ENCODE measurements at places on chromosomes 6 and 20. TPM values are rescaled to one million over a fixed set of nuclear protein-coding genes. Genes with fewer than 3 reads are reported as not detected.

GRCh38 chr20:64006490-64006889, 25.6 kb downstream of the PRPF6 start:
- no peak for DNase-seq

Gene SRMS
- not detected for total RNA-seq

GRCh38 chr6:16244869-16245451, 6.6 kb downstream of the GMPR start:
- DNase-seq = no peak

- peak; percentile 68 for DNase-seq
These were observed 559 bp downstream of the SCRT2 start for GRCh38 chr20:675033-675452.

DNA sequence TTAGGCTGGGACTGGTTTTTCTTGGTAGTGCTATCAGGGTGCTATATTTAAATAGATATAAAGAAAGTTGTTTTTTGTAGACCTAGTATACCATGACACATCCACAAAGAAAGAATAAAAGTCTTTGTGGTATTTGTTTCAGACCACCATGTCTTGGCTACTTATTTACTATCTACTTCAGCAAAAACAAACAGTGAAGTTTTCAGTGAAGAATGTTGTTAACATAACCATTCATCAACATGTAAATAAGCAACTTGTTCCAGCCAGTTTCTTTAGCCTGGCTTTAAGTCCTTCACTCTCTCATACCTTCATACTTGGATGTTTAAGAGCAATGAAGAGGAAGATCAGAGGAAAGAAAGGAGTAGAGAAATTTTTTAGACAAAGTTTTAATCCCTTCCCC, 624.1 kb downstream of the CD109 start:
- no peak for DNase-seq

- DNase-seq = no peak
These were observed 180.4 kb upstream of the DTNBP1 start for GRCh38 chr6:15843226-15843625.

Gene TCF15
- not detected for total RNA-seq

- DNase-seq = no peak
These were observed 206.4 kb upstream of the SUPT3H start for GRCh38 chr6:45584127-45584526.

DNA sequence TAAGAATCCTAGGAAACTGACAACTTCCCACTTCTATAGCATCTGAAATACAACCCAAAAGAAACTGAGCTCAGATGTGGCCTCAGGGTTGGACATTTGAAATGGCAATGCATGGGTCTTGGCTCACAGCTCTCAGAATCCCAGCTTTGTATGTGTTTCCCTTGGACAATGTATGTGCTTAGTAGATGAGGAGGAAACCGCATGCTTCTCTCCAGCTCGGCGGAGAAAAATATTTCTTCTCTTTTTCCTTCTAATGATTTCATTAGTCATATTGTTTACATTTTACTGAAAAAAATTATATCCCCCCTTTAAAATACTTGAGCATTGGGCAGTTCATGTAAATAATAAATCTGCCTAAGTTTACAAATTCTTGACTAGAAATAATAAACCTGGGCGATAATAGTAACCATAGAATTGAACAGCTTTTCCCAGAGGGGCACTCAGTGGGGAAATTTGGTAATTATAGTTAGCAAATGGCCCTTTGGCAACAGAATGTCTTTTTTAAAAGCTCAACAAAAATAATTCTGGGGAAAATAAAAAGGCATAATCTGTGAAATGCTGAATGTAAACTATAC, 55.3 kb downstream of the PFDN4 start:
- no peak for DNase-seq

GRCh38 chr20:44678990-44679611, 27.6 kb upstream of the ADA start:
- DNase-seq = no peak

Gene RIPPLY2
- not detected for total RNA-seq

Gene CYP39A1
- 4.3 TPM for total RNA-seq

GRCh38 chr6:121522771-121523386, 87.4 kb downstream of the GJA1 start:
- peak; percentile 49 for DNase-seq

- no peak for DNase-seq
These were observed 194.2 kb upstream of the ZNF184 start for GRCh38 chr6:27667016-27667656.

GRCh38 chr6:116779573-116780164, 14.2 kb upstream of the FAM162B start:
- DNase-seq = peak; percentile 29

Gene PACRG
- 1.4 TPM for total RNA-seq

- DNase-seq = peak; percentile 55
These were observed 40.5 kb upstream of the ZBTB24 start for GRCh38 chr6:109523478-109523877.

GRCh38 chr20:60013296-60014139, 55.3 kb downstream of the CDH26 start:
- no peak for DNase-seq

Gene FAM162B
- total RNA-seq = 0.36 TPM

GRCh38 chr20:57433657-57434389, 42.6 kb downstream of the RBM38 start:
- DNase-seq = no peak

DNA sequence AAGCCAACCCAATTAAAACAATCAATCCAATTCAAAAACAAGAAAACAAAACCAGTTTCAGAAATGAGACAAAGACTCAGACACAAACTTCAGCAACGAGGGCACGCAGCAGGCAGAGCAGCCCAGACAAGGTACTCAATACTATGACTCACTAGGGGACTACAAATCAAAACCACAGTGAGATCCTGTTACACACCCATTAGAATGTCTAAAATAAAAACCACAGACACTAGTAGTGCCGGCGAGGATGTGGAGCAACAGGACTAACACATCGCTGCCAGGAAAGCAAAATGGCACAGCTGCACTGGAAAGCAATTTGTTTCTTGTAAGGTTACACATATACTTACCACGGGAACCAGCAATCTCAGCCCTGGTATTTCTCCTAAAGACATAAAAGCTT, 28.4 kb upstream of the MAS1L start:
- DNase-seq = no peak

Gene EBF4
- under 0.01 TPM for total RNA-seq

Gene NEDD9
- 23.0 TPM for total RNA-seq

DNA sequence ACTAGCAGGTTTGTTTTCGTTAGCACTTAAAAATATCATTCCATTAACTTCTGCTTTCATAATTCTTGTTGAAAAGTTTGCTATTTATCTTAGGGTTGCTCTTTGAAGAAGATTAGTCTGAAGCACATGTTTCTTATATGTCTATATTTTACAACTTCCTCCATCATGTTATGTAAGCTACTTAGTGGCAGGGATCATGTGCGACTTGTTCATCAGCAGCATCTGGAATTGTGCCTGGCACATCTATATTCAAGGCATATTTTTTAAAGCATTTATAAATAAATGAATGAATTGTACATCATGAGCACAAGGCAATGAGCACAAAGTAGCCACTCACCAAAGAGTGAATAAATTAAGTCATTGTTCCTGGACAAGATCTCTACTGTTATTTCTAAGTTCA, 187.2 kb upstream of the COL21A1 start:
- no peak for DNase-seq

DNA sequence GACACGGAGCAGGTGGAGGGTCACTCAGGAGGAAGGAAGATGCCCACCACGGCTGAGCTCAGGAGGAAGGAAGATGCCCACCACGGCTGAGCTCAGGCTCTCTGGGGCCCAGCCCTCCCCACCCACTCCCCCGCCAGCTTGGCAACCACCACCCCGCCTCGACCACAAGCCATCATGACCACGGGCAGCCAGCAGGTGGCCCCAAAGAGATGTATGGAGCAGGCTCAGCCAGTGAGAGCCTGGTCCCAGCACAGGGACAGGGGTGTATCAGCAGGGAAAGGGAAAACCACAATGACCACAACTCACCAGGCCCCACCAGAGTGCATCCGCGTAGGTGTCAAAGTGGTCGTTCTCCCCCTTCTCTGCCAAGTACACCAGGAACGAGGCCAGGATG, 30.4 kb downstream of the KCNQ2 start:
- peak; percentile 98 for DNase-seq

DNA sequence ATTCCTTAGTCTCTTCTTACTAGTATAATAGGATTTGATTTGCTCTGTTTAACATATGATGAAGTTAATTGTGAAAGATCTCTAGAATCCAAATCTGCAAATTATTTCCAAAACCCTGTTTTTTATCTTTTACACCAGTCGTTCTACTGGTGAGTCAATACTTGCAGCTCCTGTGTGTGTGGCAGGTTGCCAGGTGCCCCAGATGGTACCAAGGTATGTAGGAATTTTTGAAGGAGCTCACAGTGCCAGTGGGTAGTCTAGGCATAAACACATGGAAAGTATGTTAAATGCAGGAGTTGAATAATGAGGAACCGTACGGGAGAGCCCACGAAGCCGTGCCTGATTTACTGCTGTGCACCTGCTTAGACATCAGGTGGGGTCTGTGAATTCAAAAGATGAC, 192.2 kb downstream of the FARS2 start:
- DNase-seq = no peak

DNA sequence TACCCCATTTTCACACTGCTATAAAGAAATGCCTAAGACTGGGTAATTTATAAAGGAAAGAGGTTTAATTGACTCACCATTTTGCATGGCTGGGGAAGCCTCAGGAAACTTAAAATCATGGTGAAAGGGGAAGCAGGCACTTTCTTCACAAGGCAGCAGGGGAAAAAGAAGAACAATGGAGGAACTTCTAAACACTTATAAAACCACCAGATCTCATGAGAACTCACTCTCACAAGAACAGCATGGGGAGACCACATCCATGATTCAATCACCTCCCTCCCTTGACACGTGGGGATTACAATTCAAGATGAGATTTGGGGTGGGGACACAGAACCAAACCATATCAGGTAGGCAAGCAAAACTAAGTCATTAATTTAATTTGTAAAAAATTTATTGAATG, 343.2 kb downstream of the FRK start:
- DNase-seq = no peak

Gene CYP24A1
- not detected for total RNA-seq

Measured in osteoblast (primary cell).